Daoy (cell line): ENCODE measurements at places on chromosomes 4 and X. TPM values are rescaled to one million over a fixed set of nuclear protein-coding genes. Genes with fewer than 3 reads are reported as not detected.

Gene FAM9C
- not detected in 2 replicates for total RNA-seq

Gene ANK2
- 5.6 and 7.4 TPM in 2 replicates for total RNA-seq

Gene P2RY8
- total RNA-seq = 0.11 TPM in 1 of 2 replicates, not detected in the other

Gene PIR
- 42.0 and 44.9 TPM in 2 replicates for total RNA-seq

Gene KDR
- 0.48 and 1.1 TPM in 2 replicates for total RNA-seq
